ENCODE measurements at places on chromosomes 2 and 18.

- H3K4me3 ChIP-seq: no peak overlapping the region
- H3K27ac ChIP-seq: no peak overlapping the region
- H3K4me1 ChIP-seq: no peaks in the 10 kb centered on the region
- H3K27me3 ChIP-seq: no peaks in the 10 kb centered on the region
- no peaks in the 10 kb centered on the region for H3K36me3 ChIP-seq
Measured at GRCh38 chr18:44180683-44181082, 500.0 kb upstream of the SETBP1 start.

DNA sequence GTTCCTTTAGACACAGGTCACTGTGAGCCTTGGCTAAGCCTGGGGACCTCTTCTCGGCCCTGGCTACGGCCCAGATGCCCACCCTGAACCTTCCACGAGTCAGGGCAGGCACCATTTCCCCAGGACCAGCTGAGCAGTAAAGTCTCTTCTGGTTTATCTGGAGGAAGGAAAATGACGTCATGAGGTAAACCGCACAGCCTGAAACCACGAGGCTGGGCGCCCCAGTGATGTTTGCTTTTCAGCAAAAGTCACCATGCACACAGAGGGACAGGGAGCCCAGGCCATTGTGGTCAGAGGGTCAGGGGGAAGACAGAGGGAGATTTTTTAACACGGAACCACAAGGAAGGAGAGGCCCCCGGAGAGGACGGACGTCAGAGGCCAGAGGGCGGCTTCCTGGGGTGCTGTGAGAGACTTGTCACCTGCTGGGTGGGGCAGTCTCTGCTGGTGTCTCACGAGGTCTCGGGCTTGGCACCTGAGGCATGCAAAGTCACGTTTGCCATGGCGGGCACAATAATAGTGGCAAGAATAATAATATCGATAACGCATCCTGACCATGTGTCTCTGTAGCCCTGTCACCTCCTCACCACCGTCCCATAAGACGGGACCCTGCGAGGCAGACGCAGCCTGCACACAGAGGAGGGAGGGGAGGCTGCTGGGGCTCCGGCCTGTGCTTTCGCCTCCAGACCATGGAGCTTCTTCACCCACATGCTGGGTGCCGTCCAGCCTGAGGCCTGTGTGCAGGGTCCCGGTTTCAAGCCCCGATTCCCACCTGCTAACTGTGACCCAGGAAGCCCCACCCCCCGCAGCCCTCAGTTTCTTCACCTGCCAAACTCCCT is 33.2 kb upstream of the FOSL2 start:
- peaks cover 61% of the 10 kb centered on the region for H3K4me1 ChIP-seq
- no peaks in the 10 kb centered on the region for H3K36me3 ChIP-seq
- H3K27me3 ChIP-seq: no peaks in the 10 kb centered on the region
- H3K4me3 ChIP-seq: peak overlapping the region; percentile 67
- DNase-seq: peak; percentile 91

- no peak overlapping the region for H3K27ac ChIP-seq
- H3K27me3 ChIP-seq: no peaks in the 10 kb centered on the region
- no peak overlapping the region for H3K4me3 ChIP-seq
- H3K36me3 ChIP-seq: no peaks in the 10 kb centered on the region
- H3K4me1 ChIP-seq: peaks cover 7% of the 10 kb centered on the region
Measured at GRCh38 chr2:100976645-100977391, 25.3 kb upstream of the RPL31 start.

DNA sequence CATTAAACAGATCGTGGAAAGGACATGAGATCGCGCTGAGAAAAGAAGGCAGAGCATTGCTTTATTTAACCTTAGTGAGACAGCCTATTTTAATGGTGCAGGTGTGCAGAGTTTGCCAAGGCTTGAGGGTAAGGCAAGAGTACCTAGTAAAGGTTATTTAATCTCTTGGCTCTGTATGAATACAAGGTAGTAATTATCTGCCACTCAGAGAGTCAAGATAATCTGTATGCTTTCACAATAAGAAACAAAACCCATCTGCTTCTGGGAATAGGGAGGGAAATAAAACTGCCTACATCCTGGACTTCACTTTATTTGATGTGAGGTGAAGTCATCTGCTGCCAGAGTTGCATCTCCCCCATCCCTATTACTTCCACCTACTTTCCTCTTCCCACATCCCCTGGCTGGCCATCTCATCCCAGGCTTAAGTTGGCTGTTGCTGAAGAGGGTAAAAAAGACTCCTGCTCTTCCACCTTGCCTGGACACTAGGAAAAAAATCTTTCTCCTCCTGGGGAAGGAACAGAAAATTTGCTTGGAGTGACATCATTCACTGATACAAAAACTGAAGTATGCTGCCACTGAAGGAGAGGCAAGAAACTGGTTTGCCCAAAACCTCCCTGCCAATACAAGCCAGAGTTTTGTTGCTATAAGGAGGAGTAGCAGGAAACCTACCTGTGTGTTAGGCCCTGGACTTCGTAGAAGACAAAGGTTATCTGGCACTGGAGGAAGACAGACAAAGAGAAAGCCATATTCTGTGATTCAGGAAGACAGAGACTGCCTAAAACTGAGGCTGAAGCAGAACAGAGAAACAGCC is 35.8 kb upstream of the ARHGAP25 start:
- H3K4me3 ChIP-seq: no peak overlapping the region
- no peak for DNase-seq
- no peak overlapping the region for H3K27ac ChIP-seq
- H3K27me3 ChIP-seq: peaks cover 4% of the 10 kb centered on the region
- peaks cover 7% of the 10 kb centered on the region for H3K4me1 ChIP-seq
- H3K36me3 ChIP-seq: peaks cover 5% of the 10 kb centered on the region

- no peak overlapping the region for H3K27ac ChIP-seq
- peaks cover 9% of the 10 kb centered on the region for H3K27me3 ChIP-seq
- no peaks in the 10 kb centered on the region for H3K36me3 ChIP-seq
- no peak overlapping the region for H3K4me3 ChIP-seq
Measured at GRCh38 chr18:75496151-75496550, 68.6 kb upstream of the SMIM21 start.

GRCh38 chr18:506264-506663 is 5.8 kb upstream of the COLEC12 start:
- no peak overlapping the region for H3K4me3 ChIP-seq
- H3K27ac ChIP-seq: no peak overlapping the region
- peaks cover 3% of the 10 kb centered on the region for H3K4me1 ChIP-seq
- H3K27me3 ChIP-seq: peaks cover 13% of the 10 kb centered on the region
- DNase-seq: no peak
- no peaks in the 10 kb centered on the region for H3K36me3 ChIP-seq

GRCh38 chr18:52220062-52220591 is 119.9 kb upstream of the DCC start:
- H3K27me3 ChIP-seq: no peaks in the 10 kb centered on the region
- H3K4me1 ChIP-seq: no peaks in the 10 kb centered on the region
- no peak overlapping the region for H3K4me3 ChIP-seq
- H3K27ac ChIP-seq: no peak overlapping the region
- no peaks in the 10 kb centered on the region for H3K36me3 ChIP-seq

DNA sequence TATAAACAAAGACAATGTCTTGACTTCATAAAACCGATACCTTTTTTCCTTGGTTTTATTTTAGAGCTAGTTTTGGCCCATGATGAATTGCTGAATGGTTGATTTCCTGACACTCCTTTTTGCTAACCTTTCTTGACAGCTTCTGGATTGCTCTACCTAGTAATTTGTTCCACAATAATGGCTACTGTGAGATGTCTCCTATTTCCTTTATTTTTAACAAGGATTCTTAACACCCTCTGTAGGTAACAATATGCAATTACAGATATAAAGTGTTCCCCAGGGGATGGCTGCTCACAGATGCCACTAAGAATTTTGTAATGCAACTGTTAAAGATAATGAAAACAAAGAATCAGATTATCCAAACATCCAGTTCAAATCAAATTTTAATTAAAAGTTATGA is 100.8 kb upstream of the ATP5MC3 start:
- no peak for DNase-seq
- H3K36me3 ChIP-seq: no peaks in the 10 kb centered on the region
- H3K4me1 ChIP-seq: no peaks in the 10 kb centered on the region
- peaks cover 14% of the 10 kb centered on the region for H3K27me3 ChIP-seq
- H3K27ac ChIP-seq: no peak overlapping the region
- H3K4me3 ChIP-seq: no peak overlapping the region

GRCh38 chr2:147364597-147364996 is 480.2 kb upstream of the ACVR2A start:
- peak overlapping the region; percentile 3 for H3K4me3 ChIP-seq
- no peaks in the 10 kb centered on the region for H3K36me3 ChIP-seq
- H3K27me3 ChIP-seq: no peaks in the 10 kb centered on the region
- peaks cover 10% of the 10 kb centered on the region for H3K4me1 ChIP-seq

- no peak for DNase-seq
- H3K4me3 ChIP-seq: no peak overlapping the region
- peaks cover 70% of the 10 kb centered on the region for H3K4me1 ChIP-seq
Measured at GRCh38 chr18:12843420-12844350, 40.4 kb downstream of the PTPN2 start.

- no peak overlapping the region for H3K4me3 ChIP-seq
- H3K27ac ChIP-seq: no peak overlapping the region
- H3K36me3 ChIP-seq: no peaks in the 10 kb centered on the region
Measured at GRCh38 chr2:187576906-187577305, 22.7 kb upstream of the TFPI start.
